ENCODE measurements at places on chromosomes 7 and 10. TPM values are rescaled to one million over a fixed set of nuclear protein-coding genes. Genes with fewer than 3 reads are reported as not detected.

ERVW-1 gene
- polyA plus RNA-seq = 0.83 TPM

TMEM140 gene
- polyA plus RNA-seq = 28.2 TPM

CYP3A5 gene
- polyA plus RNA-seq = 1.5 TPM

TFEC gene
- 25.6 TPM for polyA plus RNA-seq

PALD1 gene
- 11.0 TPM for polyA plus RNA-seq

ACSM6 gene
- polyA plus RNA-seq = 0.08 TPM

NPY4R gene
- not detected for polyA plus RNA-seq

SLC13A4 gene
- polyA plus RNA-seq = 1.6 TPM

BPGM gene
- polyA plus RNA-seq = 50.2 TPM

DLD gene
- polyA plus RNA-seq = 139 TPM

CCL24 gene
- not detected for polyA plus RNA-seq

CABCOCO1 gene
- polyA plus RNA-seq = 2.2 TPM

UTF1 gene
- 0.26 TPM for polyA plus RNA-seq

ACTL6B gene
- not detected for polyA plus RNA-seq

SMO gene
- polyA plus RNA-seq = 109 TPM

FXYD4 gene
- polyA plus RNA-seq = not detected

ZNF853 gene
- polyA plus RNA-seq = 18.5 TPM

ADRA2A gene
- polyA plus RNA-seq = 3.4 TPM

AQP1 gene
- 238 TPM for polyA plus RNA-seq

PAPOLB gene
- polyA plus RNA-seq = 0.06 TPM

COX15 gene
- polyA plus RNA-seq = 46.4 TPM

UFSP1 gene
- 2.3 TPM for polyA plus RNA-seq

HOXA10 gene
- polyA plus RNA-seq = 162 TPM

MSRB2 gene
- 43.4 TPM for polyA plus RNA-seq

CHAT gene
- not detected for polyA plus RNA-seq

CLDN3 gene
- 69.5 TPM for polyA plus RNA-seq

AGMO gene
- polyA plus RNA-seq = 1.1 TPM

TYW1B gene
- polyA plus RNA-seq = 2.9 TPM

GNGT1 gene
- polyA plus RNA-seq = 0.44 TPM

DUSP5 gene
- polyA plus RNA-seq = 13.3 TPM

CLRN3 gene
- polyA plus RNA-seq = 18.5 TPM

KCNH2 gene
- polyA plus RNA-seq = 17.2 TPM

MKRN1 gene
- polyA plus RNA-seq = 110 TPM

SRRM3 gene
- polyA plus RNA-seq = 1.5 TPM

CPN1 gene
- polyA plus RNA-seq = 2.9 TPM

RBM20 gene
- 4.6 TPM for polyA plus RNA-seq

CDHR3 gene
- polyA plus RNA-seq = 5.0 TPM

FGL2 gene
- polyA plus RNA-seq = 64.2 TPM

ASAH2 gene
- 2.5 TPM for polyA plus RNA-seq

TEX36 gene
- polyA plus RNA-seq = not detected

DLX5 gene
- 0.25 TPM for polyA plus RNA-seq

TSPAN12 gene
- polyA plus RNA-seq = 194 TPM

PRPS1L1 gene
- polyA plus RNA-seq = not detected

NCF1 gene
- 1.5 TPM for polyA plus RNA-seq

TBXAS1 gene
- 22.9 TPM for polyA plus RNA-seq

TMEM196 gene
- not detected for polyA plus RNA-seq

RBP3 gene
- polyA plus RNA-seq = 0.11 TPM

MBL2 gene
- not detected for polyA plus RNA-seq

SCIN gene
- 119 TPM for polyA plus RNA-seq

SLC16A12 gene
- polyA plus RNA-seq = 33.9 TPM

All from right renal pelvis (tissue), 4 donors.